GM23338 (cell line): ENCODE measurements at places on chromosomes 5 and 9. TPM values are rescaled to one million over a fixed set of nuclear protein-coding genes. Genes with fewer than 3 reads are reported as not detected.

Gene IFNA14
- not detected in 2 replicates for total RNA-seq

Gene TAL2
- not detected in 2 replicates for total RNA-seq

GRCh38 chr5:135066781-135067180 lies 32.8 kb upstream of the PITX1 start:
- DNase-seq, result no peak

DNA sequence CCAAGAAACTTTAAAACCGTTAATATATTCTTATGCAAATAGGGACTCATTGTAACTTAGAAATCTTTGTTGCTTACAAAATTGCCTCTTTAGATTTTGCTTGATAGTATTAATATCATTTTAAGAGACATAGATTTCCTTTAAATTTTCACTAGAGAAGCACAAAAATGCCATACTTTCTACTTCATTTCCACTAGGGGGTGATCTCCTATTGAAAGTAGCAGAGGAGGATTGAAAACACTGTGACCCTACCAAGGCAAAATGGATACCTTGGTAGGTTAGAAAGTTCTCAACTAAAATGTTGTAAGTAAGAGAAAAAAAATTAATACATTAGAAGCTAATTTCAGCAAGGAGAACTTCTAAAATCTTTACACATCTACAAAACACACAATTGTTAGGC lies 204.9 kb downstream of the CHSY3 start:
- DNase-seq, result peak; percentile 79

GRCh38 chr9:82363198-82363597 lies 374.6 kb downstream of the SPATA31D1 start:
- DNase-seq, result no peak

DNA sequence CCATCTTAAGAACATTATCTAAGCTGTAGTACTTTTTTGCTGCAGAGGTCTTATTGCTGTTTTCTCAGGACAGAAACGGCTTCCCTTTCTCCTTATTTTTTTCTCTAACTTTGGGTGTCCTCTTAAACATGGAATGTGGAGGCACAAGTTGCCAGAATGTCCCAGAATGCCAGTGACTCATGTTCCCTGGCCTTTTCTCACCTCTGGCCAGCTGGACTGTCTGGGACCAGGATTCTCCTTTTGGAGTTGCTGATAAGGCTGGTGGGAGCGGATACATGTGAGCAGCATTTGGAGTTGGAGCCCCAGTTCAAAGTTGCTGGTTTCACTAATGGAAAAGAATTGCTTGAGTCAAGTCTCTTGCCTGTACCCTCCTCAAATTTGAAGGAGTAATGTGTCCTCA lies 112.8 kb downstream of the ARHGAP26 start:
- DNase-seq, result no peak
